ENCODE measurements at places on chromosomes 7 and 10.

- DNase-seq = no peak
These were observed 51.8 kb downstream of the CAV1 start for GRCh38 chr7:116576350-116577319.

- DNase-seq = no peak
These were observed 83.9 kb downstream of the MKX start for GRCh38 chr10:27661514-27662286.

GRCh38 chr7:112444505-112444904 lies 5.8 kb upstream of the IFRD1 start:
- DNase-seq = no peak

DNA sequence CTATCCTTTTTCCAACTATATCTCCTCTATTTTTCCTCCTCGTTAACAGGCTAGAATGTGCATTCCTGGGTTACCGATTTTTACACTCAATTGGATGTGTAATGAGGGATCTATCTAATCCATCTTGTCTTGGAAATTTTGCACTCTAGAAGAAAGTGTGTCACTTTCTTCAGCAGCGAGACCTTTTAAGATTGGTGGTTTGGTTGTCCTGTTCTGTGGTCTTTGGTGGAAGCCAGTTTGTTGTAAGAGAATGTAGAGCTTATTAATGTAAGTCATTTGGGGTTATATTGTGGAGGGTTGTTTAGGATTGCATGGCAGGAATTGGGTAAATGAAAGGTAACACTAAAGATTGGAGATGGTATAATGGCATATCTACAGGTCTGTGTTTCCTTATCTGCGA lies 16.7 kb downstream of the CDK1 start:
- DNase-seq = no peak

- no peak for DNase-seq
These were observed 43.3 kb upstream of the BTRC start for GRCh38 chr10:101310529-101311184.

DNA sequence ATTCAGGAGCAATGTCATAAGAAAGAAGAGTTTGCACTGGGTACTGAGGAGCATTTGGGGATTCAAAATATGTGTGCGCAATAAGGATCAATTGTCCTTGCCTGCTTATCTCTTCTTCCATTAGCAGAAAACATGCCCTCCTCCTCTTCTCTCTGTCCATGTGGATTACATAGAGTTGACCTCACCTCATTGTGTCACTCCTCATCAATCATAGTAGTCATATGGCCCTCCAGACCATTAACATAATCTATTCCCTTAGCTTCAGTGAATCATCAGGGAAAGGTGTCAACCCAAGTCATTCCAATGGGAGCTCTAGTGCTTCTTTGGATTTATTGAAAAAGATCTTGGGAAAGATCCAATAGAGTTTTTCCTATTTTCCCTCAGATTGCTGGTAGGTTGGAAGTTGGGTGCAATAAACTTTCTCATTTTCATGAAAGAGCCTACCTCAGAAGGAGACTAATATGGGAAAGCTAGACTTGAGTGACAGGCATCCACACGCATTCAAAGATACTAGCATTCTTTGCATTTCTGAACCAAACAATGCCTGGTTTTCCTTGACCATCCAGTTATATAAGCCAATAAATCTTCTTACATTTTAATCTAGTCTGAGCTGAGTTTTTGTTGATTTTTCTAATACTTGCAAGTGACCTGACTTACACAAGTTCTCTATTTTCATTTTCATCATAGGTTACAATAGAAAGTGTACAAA lies 71.5 kb upstream of the FAM13C start:
- no peak for DNase-seq

- DNase-seq = no peak
These were observed 88.2 kb downstream of the PRPF18 start for GRCh38 chr10:13674645-13675588.

GRCh38 chr10:111551001-111551400 lies 474.2 kb downstream of the ADRA2A start:
- no peak for DNase-seq

DNA sequence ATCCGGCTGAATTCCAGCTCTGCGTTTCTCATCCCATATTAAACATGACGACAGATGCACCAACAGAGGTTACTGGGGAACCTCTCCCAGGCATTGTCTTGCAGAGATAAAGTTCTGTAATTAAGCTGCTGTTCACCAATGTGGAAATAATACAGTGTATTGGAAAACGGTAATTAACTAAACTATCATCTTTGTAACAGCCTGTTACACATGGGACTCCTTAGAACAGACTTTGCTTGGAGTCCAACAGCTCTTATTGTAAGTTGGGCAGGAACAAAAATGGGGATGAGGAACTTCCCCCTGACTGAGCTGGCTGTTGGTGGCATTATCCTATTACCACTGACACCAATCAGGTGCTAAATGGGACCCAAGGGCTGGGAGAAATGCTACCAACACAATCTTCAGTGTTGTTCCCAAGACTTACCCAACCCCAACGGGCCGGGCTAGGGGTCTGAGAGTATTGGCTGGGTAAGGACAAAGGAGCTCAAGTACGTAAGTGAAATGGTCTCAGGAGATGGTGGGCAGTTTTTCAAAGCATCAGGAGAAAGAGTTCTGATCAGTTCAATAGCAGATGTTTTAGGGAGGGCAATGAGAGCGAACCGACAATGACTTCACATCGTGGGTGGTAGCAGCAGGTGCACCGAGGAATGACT lies 759.4 kb downstream of the GRID1 start:
- no peak for DNase-seq

DNA sequence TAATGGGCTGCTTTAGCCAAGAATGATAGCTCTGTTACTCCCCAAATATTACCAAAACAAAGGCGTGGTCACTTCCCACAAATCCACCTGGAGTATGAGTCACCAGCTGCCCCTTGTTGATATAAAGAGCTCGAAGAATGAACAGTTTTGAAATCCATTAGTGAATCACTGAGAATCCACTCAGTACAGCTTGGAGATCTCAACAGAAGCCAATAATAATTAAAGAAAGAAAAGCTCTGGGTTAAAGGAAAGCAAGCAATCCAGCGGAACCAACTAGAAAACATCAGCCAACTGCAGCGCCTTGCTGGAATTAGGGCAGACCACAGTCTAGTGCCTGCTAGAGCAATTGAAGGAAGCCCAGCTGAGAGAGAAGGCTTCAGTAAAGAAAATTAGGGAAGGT lies 576.0 kb upstream of the C7orf33 start:
- DNase-seq = no peak

DNA sequence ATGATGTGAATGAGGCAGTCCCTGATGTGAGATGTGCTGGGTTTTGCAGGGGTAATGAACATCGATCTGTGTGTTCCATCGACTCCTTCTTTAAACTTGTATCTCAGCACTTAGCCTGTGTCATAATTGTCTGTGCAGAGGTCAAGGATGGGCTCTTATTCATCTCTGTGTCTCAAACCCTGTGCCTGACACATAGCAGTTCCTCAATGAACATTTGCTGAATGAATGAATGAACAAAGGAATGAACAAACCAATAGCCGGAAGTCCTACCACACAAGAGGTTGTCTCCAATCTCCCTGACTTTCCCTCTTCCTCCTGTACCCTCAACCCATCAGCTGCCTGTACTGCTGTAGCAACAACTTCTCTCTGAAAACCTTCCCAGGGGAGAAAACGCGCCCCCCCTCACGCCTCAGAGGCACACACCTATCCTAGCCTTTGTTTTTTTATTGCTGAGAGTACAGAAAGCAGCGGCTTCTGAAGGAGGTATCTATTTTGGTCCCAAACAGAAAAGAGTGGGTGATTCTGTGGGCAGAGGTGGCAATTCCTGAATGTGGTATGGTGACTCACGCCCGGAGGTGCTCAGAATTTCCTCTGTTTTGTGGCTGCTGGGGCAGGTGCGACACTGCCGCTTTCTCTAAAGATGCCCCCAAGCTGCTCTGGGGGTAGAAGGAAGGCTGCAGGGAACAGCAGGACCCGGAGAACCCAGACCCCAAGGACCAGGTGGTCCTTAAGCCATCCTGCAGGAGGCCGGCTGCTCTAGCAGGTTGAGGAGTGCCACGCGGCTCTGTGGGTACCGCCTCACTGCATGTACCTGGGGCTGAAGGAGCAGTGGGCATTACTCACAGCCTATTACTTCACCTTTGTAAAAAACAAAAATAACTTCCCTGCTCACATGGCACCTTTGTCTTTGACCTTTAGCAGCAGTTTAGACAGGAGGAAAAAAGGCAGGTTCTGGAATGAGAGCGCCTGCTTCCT lies 9.6 kb downstream of the IL2RA start:
- DNase-seq = no peak

GRCh38 chr7:149722356-149722957 lies 50.9 kb downstream of the ZNF467 start:
- no peak for DNase-seq

Data from activated CD8-positive, alpha-beta memory T cell treated with anti-CD3 and anti-CD28 coated beads for 48 hours (primary cell).